HAP-1 (cell line): ENCODE measurements at places on chromosomes 2 and 18.
A peak's percentile ranks its signal among the peaks of the same experiment; 100 is the strongest.

- no peak for DNase-seq
These were observed 67.1 kb downstream of the MGAT5 start for GRCh38 chr2:134320930-134321329.

DNA sequence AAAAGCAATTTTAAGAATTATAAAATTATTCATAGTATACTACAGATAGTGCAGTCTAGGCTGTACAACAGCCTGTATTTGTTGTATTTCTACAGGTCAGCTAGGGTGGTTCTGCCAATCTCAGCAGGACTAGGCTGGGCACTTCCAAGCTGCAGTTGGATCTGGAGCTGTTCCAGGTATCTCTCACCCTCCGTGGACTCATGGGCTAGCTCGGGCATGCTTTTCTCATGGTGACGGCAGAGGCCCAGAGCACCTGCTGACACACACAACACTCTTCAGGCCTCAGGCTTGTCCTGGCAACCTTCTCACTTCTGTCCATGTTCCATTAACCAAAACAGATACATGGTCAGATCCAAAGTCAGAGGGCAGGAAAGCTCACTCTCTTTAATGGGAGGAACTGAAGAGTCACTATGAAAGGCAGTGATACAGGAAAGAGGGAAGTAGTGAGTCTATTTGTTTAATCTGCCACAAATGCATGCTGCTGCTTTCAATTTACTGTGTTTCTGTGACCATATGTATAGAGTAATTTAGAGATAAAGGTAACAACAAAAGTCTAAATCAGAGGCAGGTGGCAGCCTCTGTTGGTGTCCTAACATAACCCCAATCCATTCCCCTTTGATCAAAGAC is 462.4 kb upstream of the ACVR2A start:
- no peak for DNase-seq

DNA sequence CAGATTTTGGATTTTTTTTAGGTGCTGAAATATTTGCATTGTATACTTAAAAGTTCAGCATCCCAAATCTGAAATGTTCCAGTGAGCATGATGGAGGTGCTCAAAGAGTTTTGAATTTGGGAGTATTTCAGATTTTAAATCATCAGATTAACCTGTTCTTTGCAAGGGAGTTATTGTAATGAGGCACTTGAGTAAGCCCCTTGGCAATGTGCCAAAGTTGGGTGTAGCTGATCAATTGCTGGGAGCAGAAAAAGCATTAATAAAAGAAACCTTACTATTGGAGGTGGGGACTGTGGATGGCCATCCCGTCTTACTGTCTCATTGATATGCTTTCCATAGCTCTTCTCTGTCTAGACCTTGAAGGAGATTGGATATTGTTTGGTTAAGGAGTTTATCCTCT is 28.3 kb downstream of the MALT1 start:
- DNase-seq = peak; percentile 38

GRCh38 chr2:152336119-152336853 is 1.3 kb downstream of the FMNL2 start:
- DNase-seq = peak; percentile 37

DNA sequence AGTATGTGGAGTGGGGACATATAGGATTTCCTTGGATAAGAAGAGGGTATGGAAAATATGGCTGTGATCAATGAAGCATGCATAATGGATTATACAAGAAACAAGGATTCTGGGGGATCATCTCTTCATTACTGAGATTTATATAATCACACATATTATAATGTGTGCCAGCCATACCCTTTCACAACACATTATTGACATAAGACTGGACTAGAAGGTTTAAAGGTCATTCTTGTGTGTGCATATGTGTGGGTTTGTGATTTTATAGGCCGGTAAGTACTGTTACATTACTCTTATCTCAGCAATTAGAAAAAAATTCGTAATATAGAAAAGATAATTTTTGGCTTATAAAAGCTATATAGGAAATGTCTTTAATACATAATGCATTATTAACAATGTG is 62.2 kb upstream of the DCC start:
- DNase-seq = no peak

DNA sequence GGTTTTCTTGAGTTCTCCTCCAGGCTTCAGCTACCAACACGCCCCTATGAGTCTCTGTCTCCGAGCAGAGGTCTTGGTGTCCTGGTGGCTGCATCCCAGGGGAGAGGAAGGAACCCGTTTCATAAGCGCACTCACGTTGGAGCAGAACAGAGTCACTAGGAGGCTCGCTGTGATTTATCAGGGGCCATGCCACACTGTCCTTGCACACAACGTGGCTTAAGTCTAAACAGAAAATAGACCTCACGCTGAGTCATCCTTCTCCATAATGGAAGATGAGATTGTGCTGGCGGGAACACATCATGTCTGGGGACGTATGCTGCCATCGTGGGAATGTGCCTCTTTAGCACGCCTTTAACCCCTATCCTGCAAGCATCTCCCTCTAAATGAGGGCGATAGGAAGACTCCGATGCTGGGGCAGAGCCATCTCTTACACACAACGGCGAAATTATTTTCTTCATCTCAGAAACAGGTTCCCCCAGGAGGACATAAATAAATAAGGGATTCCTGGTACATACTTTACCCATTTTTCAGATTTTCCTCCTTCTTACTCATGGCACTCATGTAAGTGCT is 211.4 kb downstream of the KLHL29 start:
- no peak for DNase-seq

GRCh38 chr18:46488471-46489213 is 168.4 kb downstream of the LOXHD1 start:
- DNase-seq = no peak

DNA sequence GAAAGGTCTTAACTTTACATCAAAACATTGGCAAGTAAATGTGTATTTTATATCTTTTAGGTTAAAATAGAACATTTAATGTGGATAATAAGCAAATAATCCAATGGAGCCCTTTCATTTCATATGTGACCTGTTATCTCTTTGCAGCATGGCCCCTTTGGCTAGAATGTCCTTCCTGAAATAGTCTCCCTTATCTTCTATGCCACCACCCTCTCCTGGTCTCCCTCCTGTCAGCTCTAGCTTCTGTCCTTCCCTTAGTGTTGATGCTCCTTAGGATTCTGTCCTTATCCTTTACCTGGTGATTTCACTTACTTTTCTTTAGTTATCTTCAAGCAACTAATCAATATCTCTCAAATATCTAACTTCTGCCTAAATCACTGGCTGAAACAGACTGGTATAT is 87.1 kb upstream of the TFCP2L1 start:
- no peak for DNase-seq

GRCh38 chr2:198376677-198377076 is 572.3 kb downstream of the PLCL1 start:
- no peak for DNase-seq

DNA sequence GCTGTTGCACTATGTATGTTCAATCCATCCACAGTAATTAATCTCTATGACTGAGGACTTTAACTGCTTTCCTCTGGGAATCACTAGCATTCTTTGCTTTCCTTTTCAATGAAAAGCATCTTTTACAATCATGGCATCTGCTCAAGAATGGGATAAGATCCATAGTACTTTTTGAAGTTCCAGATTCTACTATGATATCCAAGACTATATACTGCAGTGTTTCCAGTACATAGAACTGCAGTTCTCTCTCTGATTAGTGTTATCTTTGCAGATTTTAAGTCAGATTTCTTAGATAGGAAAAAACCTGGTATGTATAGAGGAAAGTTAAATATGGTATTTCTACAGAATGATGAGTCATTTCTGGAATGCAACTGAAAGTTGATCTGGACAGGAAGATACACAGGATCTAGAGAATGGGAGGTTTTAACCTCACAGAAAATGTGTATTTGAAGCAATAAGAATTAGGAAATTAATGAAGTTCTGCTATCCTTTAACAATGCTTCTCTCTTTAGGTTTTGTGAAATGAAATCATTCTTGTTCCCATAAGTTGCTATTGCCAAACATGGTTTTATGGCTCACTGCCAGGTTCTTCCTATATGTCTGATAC is 670.7 kb downstream of the ERBB4 start:
- DNase-seq = no peak

DNA sequence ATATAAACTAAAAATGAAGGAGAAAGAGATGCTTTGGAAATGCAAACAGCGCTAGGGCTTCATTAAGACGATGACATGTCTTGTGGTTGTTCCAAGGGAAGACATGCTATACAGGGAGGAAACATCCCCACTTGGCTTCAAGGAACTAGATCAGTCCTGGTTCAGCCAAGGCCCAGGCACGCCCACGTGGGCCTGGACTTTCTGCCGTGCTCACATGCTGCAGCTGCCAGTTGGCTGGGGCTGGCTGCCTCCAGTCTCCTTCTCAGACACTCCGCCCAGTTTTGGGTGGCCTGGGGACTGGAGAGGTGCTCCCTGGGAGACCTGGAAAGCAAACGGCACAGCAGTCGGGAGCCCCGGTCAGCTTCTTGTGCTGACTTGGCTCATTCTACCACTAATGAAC is 109.6 kb downstream of the GLI2 start:
- no peak for DNase-seq

GRCh38 chr18:9841752-9842151 is 44.0 kb upstream of the TXNDC2 start:
- no peak for DNase-seq

DNA sequence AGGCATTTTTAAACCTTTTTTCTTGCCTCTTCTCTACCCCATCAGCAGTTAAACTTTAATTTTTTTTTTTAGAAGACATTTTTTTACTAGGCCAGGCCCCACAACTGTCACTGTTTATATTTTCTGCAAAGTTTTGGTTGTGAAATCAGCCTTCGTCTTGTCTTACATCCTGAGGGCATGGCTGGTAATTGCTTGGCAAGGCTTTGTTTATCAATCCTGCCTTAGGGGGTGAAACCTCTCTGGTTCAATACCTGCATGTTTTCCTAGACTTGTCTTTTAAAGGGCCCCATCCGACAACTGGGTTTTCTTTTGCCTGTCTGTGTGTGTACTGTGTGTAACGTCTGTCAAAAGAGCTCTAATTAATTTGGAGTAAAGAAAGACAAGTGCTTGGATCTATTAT is 330.0 kb upstream of the CWC22 start:
- no peak for DNase-seq

GRCh38 chr2:9071032-9071431 is 67.5 kb upstream of the MBOAT2 start:
- DNase-seq = no peak

DNA sequence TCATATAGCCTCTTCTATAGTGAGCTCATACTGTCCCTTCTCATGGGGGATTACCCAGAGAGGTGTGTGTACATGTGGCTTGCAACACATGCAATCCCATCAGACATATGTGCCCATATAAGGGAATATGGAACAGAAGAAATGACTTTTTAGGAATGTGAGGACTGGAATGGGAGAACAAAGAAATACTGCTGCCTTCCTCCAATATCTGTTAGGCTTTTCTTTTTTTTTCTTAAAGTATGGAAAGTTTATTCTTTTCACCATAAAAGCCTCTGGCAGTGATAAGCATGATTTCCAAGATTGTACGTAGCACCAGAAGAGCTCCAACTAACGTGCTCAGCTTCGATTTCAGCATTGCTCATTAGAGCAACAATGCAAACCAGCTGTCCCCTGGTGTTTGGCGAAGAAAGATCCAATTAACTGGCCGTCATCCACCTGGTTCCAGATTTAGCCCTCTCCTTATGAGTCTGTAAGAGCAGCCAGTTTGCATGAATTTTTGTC is 113.6 kb downstream of the ADCYAP1 start:
- DNase-seq = peak; percentile 78

DNA sequence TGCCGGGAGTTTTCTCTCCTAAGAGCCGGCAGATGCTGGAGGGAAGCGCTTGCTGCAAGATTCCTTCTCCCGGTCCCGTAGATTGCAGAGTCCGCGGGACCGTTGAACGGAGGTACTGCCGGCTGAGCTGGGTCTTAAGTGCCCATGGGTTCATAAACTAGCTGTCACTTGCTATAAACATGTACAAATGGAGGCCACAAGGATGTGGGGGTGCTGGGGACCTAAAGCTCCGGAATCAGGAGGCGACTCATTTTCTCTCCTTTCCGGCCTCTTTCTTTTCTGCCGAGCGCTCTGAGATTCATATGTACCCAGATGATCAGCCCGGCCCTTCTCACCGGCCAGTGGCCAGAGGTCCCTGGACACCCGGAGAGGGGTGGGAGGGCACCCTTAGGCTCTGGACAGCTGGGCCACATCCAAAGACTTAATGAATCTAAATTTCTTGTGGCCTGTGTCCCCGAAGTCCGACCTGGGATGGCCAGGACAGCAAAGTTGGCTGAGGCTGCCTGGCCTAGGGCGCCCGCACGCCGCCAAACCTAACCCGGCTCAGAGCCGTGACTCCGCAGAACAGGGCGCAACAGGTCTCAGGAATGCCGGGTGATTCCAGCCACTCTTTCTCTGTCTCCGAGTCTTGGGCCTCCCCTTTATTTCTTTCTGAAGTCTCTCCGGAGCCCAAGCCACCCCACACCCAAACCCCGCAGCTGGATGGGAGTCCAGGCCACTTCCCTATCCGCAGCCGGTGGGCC is 2.4 kb upstream of the PAX3 start:
- DNase-seq = no peak

DNA sequence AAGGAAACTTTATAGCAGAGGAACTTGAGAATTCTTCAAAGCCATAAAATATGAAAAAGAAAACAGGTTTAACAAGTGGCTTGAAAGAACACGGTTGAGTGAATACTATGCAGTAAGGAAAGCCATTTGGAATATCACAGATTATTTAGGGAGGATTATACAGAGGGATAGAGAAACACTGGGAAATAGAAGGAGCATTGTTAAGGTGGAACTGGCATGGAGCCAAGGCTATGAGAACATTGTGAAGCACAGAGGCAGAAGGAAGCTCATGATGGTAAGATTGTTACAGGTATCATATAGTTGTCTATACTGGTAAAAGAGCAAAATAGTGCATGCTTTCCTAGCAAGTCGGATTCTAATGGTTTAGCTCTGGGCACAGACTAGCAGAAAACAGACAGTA is 87.1 kb downstream of the SS18 start:
- peak; percentile 16 for DNase-seq

GRCh38 chr2:98768384-98769113 is 37.6 kb upstream of the MGAT4A start:
- DNase-seq = no peak

- no peak for DNase-seq
These were observed 12.2 kb downstream of the DHRS9 start for GRCh38 chr2:169081551-169081950.

- DNase-seq = peak; percentile 8
These were observed 132.1 kb downstream of the COL6A3 start for GRCh38 chr2:237281836-237282306.

- DNase-seq = peak; percentile 57
These were observed 665 bp upstream of the CACNB4 start for GRCh38 chr2:152099367-152100050.

DNA sequence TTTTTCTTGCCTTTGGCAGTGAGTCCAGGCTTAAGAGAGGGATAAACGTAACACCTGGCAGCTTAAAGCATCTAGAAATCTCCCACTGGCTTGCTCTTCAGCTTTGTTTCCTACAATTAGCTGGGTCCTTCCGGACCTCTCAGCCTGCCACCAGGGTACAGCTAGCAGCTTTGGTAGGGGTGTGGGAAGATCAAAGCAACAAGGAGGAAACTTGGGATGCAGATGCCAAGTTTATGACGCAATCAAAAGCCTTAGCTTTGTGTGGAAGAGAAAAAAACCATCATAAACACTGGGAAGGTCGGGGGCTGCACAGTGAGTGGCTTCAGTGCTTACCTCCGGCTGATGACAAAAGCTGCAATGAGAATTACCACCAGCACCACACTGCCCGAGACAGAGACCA is 116.9 kb downstream of the EPHA4 start:
- peak; percentile 33 for DNase-seq

GRCh38 chr2:159144776-159145614 is 141.5 kb downstream of the WDSUB1 start:
- DNase-seq = no peak
